ENCODE measurements at places on chromosomes 7 and 10. TPM values are rescaled to one million over a fixed set of nuclear protein-coding genes. Genes with fewer than 3 reads are reported as not detected.

DNA sequence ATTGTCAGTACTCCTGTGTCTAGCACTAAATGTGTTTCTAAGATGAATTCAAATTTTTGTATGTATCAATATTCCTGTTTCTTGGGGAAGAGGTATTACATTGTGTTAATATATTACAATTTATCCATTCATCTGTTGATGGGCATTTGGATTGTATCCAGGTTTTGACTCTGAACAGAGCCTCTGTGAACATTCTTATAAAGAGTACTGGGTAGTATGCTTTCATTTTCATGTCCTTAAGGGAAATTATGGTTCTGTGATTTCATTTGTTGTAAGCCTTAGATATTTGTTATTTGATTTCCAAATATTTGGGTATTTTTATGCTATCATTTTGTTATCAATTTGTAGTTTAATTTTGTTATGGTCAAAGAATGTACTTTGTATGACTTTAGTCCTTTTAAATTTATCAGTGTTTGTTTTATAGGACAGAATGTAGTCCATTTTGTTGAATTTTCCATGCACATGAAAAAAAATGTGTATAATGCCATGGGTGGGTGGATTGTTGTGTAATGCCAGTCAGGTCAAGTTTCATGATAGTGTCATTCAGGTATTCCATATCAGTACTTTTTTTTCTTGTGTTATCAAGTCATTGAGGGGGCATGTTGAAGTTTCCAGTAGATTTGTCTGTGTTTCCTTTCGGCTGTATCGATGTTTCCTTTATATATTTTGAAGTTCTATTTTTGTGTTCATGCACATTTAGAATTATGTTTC is 38.4 kb downstream of the STAM start:
- no peak for DNase-seq

GRCh38 chr7:143983960-143984359 is 16.2 kb upstream of the OR6B1 start:
- DNase-seq = no peak

GRCh38 chr7:23098460-23098859 is 7.1 kb upstream of the KLHL7 start:
- DNase-seq = no peak

DNA sequence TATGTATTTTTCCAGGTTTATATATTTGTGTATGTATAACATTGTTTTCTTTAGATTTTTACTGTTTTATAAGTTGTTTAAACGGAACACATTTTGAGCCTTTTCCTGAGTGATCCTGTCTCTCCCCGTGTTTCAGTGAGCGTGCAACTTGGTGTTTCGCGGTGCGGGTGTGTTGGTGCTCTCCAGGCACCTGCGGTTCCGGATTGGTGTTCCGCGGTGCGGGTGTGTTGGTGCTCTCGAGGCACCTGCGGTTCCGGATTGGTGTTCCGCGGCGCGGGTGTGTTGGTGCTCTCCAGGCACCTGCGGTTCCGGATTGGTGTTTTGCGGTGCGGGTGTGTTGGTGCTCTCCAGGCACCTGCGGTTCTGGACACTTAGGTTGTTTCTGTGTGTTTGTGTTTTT is 20.6 kb downstream of the DYNC2I1 start:
- no peak for DNase-seq

- DNase-seq = no peak
These were observed 43.2 kb downstream of the PROSER2 start for GRCh38 chr10:11866199-11866925.

- no peak for DNase-seq
These were observed 167.9 kb upstream of the PFKP start for GRCh38 chr10:2899246-2899951.

- DNase-seq = peak; percentile 17
These were observed 3.6 kb upstream of the ZEB1 start for GRCh38 chr10:31315453-31315852.

- DNase-seq = peak; percentile 66
These were observed 7.0 kb downstream of the ALOX5 start for GRCh38 chr10:45380903-45381620.

DNA sequence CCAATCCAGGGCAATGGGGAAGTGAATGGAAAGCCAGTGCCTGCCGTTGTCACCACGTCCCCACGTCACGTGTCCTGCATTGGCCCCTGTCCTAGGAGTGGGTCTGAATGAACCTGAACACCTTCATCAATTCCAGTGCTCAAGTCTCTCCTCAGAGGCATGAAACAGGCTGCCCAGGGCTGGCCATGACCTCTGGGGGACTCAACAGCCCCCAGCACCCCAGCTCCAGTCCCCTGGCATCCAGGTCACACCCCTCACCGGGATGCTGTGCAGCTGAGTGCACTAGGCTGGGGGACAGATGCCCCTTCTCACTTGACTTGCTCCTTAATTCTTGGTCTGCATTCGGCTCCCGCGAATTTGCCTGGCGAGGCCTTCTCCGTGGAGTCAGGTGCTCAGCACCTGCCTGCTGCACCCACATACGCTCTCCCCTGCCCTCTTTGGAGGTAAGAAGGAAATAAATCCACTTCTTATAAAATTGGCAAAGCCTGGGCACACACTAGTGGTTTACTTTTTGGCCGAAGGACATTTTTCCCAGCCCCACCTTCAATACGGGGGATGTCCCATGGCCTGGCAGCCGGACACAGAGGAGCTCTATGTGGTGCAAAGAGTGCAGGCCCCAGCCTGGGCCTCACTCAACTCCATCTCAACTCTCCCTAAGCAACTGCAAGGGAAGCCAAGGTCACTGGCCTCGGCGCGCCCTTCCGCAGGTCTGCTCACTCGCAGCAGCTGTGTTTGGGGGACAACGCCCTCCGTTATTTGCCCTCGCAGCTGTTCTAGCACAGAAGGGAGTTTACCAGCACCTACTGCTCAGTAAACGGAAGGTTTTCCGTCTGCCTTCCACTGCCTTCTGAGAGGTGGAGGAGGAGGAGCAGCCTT is 77.6 kb upstream of the SHH start:
- DNase-seq = no peak

DNA sequence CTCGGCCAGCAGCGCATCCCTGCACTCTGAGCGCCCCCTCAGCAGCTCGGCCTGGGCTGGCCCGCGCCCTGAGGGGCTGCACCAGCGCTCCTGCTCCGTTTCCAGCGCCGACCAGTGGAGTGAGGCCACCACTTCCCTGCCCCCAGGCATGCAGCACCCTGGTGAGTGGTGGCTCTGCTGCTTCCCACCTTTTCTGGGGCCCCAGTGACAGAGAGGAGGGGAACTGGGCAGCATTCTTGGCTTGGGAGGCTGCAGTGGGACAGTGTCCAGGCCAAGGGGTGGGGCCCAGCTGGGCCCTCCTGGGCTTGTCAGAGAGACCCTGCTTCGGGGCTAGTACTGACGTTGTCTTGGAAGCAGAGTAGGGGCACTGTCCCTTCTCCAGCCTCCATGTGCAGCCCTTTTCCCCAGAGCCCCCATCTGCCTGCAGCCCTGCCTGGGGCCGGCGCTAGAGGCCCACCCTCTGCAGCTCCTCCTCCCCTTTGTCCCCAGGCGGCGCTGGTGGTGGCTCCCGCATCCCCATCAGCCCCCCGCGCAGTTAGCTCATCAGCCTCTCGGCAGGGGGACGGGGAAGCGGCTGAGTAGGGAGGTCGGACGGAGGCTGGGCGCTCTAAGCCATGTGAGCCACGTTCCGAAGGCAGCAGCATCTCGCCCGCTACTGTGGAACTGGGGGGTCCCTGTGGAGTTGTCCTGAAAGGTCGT is 29.2 kb downstream of the GBX1 start:
- peak; percentile 66 for DNase-seq

DNA sequence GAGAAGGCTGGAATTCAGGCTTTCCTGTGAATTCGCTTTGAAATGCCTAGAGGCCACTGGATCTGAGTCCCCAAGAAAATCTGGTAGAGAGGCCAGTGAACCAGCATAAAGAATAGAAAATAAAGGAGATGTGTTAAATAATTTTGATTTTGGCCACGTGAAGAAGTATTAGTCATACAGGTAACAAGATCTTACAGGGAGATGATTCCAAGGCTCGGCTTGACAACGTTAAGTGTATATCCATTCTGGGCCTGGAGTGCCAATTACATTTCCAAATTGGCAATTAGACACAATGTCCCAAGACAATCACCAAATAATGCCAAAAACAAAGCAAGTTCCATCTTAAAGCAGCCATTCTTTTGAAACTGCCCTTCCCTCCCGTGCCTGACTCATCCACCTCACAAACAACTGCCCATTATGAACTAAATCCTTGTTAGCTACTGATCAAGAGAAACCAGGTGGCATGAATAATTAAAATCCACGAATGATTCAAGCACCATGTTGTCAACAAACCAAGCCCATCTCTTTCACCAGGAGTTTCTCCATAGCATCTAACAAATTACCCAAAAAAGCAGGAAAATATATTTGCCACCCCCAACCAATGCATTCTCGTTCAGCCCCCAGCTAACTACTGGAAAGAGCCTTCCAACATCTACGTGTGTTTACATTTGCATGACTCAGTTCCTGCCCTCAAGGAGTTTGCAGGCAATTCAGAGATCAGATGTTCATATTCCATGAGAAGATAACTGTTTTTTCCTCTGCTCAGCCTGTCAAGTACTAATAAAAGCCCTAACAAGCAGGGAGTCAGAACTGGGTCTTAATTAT is 8.5 kb downstream of the KCNMA1 start:
- no peak for DNase-seq

DNA sequence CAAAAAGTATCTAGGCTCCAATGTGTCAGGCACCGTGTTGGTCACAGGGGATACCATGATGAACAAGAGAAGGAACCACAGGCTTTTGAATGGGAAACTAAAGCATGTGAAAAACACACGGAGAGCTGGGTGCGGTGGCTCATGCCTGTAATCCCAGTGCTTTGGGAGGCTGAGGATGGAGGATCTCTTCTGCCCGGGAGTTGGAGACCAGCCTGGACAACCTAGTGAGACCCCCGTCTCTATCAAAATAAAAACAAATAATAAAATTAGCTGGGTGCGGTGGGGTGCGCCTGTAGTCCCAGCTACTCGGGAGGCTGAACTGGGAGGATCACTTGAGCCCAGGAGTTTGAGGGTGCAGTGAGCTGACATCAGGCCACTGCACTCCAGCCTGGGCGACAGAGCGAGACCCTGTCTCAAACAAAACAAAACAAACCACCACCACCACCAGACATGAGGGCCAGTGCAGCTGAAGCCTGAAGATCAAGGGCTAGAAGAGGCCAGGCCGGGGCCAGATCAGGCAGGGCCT is 611 bp upstream of the COPS6 start:
- no peak for DNase-seq

DNA sequence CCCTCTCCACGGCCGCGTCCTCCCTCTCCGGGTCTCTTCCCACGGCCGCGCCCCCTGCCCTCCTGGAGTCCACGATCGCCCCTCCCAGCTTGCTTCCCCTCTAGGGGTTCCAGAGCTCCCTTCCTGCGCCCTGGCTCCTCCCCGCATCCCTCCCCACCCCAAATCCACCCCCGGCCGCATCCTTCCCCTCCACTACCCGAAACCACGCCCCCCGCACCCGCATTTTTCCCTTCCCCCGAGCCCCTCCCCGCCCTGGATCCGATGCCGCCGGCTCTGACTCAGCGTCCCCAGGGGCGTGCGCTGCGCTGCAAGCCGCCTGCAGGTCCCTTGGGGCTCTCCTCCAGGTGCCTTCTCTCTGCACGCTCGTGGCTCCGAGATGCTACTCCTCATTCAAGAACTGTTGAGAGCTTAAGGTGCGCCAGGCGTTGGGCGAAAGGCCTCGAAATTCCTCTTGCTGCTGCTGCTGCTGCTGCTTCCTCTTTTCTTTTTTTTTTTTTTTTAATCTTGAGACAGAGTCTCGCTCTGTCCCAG is 372 bp upstream of the TMEM130 start:
- peak; percentile 76 for DNase-seq

DNA sequence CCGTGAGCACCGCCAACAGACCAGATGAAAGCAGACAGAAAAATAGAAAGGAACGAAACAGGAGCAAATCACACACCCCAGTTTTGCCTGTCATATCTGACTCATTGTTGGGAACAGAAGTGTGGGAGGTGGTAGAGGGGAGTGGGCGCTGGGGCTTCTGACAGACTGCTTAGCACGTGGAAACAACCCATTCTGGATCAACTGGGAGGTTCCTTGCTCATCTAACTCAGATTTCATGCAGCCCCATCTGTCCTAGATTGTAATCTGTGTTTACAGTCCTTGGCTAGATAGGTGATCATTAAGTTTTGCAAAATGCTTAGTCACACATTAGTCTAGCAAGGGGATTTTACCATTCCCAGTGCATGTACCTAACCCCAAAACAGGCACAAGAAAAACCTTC is 154.1 kb downstream of the NRP1 start:
- DNase-seq = no peak

DNA sequence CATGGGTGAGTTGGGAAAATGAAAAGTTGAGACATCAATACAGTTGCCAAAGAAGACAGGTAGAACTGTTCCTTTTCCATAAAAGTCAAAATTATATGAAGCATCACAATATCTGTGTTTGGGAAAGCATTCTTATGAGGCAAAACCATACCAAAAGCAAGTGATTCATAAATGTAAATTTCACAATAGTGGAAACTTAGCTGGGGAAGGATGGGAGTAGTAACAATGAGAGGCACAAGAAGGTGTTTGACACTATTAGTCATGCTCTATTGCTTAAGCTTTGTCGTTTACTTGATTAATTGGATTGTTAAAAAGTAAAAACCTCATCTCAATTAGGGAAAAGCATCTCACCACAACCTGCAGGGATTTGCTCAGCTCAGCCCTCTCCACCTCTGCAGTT is 240.2 kb downstream of the C7orf25 start:
- DNase-seq = no peak

DNA sequence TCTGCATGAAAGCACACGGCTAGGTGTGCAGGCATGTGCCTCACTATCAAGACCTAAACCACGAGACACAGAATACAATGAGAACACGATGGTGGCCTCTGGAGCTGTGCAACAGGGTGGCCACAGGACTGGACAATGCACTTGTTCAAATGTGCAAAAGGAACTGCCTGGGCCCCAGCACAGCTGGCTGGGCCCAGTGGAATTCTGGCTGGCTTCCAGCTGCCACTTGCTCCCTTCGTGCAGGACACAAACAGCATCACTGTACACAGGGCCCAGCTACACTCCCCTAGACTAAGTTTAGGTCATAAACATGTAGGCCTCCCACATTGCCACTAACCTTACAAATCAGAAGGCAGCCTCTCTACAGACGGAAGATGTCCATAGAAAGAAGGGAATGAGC is 23.4 kb downstream of the DOCK4 start:
- peak; percentile 46 for DNase-seq

Gene RHOBTB1
- 9.7 TPM for total RNA-seq

Gene MRC1
- 24.4 TPM for total RNA-seq

Gene NCF1
- total RNA-seq = 2.9 TPM

Gene HMX3
- total RNA-seq = not detected

Gene DLX5
- not detected for total RNA-seq

All from right cardiac atrium (tissue), 5 donors.